ENCODE measurements at places on chromosomes 2 and 18. TPM values are rescaled to one million over a fixed set of nuclear protein-coding genes. Genes with fewer than 3 reads are reported as not detected.

The ERMN gene
- 17.3 TPM for total RNA-seq

The ANKRD30BL gene
- total RNA-seq: not detected

DNA sequence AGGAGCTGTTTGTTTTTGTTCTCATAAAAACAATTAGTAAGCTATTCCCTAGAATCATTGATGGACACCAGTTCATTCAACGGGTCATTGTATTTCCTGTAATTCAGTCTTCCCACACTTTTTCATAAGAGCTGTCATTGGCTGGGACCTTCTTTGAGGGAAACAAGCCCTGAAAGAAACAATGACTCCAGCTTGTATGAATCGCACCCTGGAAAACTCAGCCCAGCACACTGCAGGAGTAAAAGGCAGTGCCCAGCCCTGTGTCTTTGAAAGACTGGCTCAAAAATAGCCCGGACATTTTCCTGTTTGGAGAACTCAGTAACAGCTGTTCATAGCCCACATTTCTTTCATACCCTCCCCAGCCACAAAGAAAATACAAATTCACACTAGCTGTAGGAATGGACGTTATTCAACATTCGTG, 81.5 kb downstream of the NCKAP5 start:
- no peaks in the 10 kb centered on the region for H3K4me1 ChIP-seq
- H3K36me3 ChIP-seq: no peaks in the 10 kb centered on the region
- DNase-seq: no peak
- no peak overlapping the region for H3K4me3 ChIP-seq

The TBR1 gene
- total RNA-seq: not detected

DNA sequence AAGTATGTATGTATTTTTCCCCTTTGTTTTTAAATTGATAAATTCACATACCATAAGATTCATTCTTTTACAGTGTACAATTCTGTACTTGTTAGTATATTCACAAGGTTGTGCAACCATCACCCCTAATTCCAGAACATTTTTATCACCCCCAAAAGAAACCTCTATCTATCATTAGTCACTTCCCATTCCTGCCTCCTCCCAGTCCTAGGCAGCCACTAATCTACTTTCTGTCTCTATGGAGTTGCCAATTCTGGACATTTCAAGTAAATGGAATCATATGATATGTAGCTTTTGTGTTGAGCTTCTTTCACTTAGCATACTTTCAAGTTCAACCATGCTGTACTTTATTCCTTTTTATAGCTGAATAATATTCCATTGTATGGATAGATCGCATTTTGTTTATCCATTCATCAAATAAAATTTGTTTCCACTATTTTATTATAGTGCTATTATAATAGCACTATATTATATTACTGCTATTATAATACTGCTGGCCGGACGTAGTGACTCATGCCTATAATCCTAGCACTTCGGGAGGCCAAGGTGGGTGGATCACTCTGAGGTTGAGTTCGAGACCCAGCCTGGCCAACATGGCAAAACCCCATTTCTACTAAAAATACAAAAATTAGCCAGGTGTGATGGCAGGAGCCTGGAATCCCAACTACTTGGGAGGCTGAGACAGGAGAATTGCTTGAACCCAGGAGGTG, 10.9 kb downstream of the STARD7 start:
- H3K4me1 ChIP-seq: peaks cover 13% of the 10 kb centered on the region
- no peaks in the 10 kb centered on the region for H3K27me3 ChIP-seq
- no peak overlapping the region for H3K27ac ChIP-seq
- no peak overlapping the region for H3K4me3 ChIP-seq

DNA sequence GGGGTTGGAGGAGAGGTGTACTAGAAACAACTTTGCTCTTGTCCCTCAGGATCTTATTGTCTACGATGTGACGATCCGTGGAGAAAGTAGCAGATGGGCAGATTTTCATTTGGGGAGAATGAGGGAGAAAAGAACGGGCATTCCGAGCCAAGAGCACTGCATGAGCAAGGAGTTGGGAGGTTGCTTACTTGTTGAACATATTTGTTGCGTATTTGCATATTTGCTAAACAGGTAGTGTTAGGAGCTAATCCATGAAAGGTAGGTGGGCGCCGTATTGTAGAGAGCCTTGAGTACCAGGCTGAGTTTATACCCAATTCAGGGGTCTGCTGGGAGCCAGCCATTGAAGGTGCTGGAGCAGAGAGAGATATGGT, 490 bp downstream of the BCS1L start:
- DNase-seq: no peak
- H3K27ac ChIP-seq: peak overlapping the region; percentile 80
- H3K36me3 ChIP-seq: peaks cover 56% of the 10 kb centered on the region

DNA sequence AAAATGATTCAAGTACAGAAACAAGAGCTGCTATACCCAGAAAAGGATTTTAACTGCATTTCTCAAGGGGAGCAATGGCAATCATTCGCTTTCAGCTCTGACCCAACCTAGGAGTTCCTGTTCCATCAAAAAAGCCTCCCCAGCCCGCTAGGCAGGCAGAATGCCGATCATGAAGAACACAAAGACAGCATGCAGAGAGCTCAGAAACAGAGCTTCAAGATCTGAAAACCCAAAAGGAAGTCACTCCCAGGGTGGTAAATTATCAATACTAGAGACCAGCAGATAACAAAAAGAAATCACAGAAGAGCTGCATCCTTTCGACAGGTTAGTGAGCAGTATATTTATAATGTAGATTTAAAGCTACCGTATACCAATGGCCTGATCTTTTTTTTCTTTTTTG, 84.8 kb upstream of the CRIM1 start:
- H3K27ac ChIP-seq: no peak overlapping the region
- no peak for DNase-seq
- no peak overlapping the region for H3K4me3 ChIP-seq
- no peaks in the 10 kb centered on the region for H3K4me1 ChIP-seq
- no peaks in the 10 kb centered on the region for H3K36me3 ChIP-seq
- no peaks in the 10 kb centered on the region for H3K27me3 ChIP-seq
